ENCODE measurements at places on chromosomes 3 and 15.

DNA sequence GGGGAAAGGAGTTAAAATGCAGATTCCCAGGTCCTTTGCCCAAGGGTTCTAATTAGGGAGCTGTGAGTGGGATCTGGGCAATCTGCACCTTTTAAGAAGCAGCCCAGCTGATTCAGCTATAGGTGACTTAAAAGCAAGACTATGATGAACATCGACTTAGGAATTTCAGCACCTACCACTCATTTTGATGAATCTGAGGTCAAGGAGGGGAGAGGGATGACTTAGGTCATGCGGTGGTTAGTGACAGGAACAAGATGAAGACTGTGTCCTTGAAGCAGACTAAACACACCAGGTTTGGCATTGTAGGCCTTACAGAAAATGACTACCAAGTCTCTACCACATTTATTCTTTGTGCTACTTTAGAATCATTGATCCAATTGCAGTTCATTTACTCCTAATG is 196.3 kb downstream of the DTWD1 start:
- DNase-seq: no peak

- DNase-seq: no peak
Observed at GRCh38 chr3:197505796-197506548, 49.8 kb downstream of the BDH1 start.

DNA sequence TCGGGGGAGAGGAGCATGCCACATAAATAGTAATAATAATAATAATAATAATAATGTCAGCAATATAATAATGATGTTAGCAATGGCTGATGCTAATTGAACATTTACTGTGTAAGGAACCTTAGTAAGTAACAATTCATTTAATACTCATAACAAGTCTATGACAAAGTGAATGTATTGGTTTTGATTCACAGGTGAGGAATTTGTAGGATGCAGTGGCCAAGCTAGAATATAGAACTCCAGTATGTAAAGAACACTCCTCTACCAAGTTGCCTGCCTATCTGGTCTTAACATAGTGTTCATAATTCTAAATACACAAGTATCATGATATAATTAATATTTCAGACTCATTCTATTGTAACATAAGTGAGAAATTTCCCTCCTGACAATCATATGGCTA is 1016.5 kb downstream of the ROBO1 start:
- DNase-seq: no peak

DNA sequence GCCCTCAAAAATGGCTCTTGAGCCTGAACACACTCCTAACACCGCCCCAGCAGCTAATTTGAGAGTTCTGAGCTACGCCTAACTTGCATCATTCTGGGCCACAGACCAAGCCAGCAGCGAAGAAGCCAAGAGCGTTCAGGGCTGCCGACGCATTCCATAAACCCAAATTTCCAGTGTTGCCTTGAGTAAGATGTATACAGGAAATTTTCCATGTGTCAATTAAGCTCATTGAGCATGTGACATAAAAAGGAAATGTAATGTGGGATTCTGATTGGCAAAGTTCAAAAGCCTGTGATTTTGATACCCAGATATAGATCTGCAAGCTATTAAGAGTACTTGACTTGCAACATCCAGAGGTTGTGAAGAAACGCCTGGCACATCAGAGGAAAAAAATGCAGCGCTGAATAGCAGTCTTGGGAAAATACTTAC is 148.6 kb upstream of the NR2F2 start:
- DNase-seq: no peak

DNA sequence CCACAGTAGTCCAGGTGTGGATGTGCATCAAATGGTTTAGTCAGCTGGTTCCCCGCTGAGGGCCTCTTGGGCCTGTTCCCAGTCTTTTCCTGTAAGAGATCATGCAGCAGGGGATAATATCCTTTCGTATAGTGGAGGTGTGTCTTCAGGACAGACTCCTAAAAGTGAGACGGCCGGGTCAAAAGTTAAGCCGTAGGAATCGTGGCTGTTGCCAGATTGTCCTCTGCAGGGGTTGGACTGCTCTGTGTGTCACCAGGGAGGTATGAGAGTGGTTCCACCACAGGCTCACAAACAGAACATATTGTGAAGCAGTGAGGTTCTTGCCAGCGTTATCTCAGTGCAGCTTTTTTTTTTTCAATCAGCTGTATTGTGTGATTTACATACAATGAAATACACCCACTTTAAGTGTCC is 95.0 kb downstream of the VGLL4 start:
- DNase-seq: no peak

DNA sequence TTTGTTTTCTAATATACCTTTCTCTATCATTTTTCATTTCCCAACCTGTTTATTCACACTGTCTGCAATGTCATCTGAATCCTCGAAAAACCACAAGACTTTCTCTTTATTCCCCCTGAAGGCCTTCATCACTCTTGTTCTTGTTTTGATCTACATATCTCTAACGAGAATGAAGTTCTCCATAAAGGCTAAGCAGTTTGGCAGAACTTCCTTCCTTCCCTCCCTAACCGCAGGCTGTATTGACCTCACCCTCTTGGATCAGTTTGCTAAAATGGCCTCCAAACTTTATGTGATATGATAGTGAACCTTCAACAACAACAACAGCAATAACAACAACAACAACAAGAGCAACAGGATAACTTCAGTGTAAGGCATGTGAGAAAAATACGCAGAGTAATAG is 392.8 kb downstream of the TIGIT start:
- DNase-seq: no peak

- no peak for DNase-seq
Observed at GRCh38 chr15:44471885-44472455, 44.5 kb downstream of the CTDSPL2 start.

DNA sequence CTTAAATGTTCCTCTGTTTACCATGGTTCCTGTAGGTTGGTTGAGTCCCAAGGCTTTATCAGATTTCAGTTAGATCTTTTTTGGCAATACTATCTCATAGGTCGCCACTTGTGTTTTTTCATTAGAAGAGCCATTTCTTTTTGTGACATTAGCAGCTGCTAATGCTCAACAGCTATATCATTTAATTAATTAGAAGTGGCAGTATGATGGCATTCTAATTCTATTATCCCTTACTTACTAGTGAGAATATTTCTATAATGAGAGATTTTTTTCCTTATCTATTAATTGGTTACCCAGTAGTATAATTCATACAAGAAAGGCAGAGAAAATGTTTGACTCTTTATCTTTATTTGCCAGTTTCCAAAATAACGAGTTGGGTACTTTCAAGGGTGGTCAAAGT is 25.2 kb downstream of the FRMD4B start:
- no peak for DNase-seq

DNA sequence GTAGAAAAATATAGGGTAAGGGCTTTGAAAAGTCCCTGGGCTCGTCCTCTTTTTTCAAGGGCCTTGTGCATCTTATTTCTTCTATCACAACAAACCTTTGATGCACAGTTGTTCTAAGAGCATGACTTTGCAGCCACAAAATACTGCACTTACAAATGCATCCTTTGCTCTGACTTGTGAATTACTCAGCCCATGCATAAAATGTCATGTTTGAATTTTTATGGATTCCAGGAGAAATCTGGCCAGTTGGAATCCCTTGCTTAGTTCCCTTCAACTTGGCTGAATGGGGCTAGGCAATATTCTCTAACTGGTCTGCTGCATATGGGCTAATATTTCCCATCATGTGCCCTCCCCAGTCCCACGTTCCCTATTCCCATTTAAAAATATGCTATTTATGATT is 523.9 kb upstream of the RGMA start:
- DNase-seq: no peak

All from kidney glomerular epithelial cell (primary cell).